ENCODE measurements at places on chromosomes 11 and 22.

GRCh38 chr22:19107730-19108074 is 14.5 kb downstream of the DGCR2 start:
- DNase-seq: no peak

DNA sequence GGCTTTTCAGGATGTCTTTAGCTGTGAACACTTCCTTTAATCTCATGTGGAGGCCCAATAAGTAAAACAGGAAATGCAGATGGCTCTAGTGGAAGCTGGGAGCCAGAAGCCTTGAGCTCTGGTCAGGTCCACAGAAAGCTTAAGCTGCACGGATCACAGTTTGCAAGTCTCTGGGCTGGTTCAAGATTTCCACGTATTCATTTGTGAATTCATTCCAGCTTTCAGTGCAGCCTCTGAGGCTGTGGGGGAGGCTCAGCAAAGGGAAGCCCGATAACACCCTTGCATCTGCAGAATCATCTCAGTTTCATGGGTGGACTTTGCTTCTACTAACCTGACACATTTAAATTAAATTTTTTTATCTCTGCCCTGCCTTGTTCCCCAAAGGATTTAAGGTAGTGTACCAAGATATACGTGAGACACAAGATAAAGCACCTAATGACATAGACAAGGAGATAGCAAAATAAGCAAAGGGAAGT is 65.6 kb downstream of the ISX start:
- DNase-seq: no peak

GRCh38 chr11:76501526-76502202 is 56.8 kb downstream of the EMSY start:
- DNase-seq: no peak

DNA sequence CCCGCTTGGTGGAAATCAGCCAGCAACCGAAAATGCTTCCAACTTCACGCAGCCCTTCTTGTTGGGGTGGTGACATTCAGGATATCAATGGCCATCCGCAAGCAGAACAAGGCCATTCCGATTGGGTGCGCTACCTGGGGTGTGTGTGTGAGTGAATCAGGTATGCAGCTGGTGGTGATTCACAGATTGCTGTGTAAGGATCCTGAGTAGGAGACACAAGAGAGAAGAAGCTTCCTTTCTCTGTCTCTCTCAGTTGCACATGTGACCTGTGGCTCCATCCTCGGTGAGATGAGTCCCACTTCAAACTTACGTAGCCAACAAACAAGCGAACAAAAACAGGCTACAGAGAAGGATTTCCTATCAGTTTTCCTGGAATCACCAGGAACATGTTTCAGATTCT is 9.6 kb upstream of the TMEM184B start:
- no peak for DNase-seq

GRCh38 chr11:118007040-118007439 is 20.8 kb downstream of the IL10RA start:
- no peak for DNase-seq

- DNase-seq: no peak
Observed at GRCh38 chr22:46405901-46406300, 70.4 kb downstream of the TRMU start.

GRCh38 chr11:16605894-16606783 is 132.3 kb upstream of the C11orf58 start:
- no peak for DNase-seq

DNA sequence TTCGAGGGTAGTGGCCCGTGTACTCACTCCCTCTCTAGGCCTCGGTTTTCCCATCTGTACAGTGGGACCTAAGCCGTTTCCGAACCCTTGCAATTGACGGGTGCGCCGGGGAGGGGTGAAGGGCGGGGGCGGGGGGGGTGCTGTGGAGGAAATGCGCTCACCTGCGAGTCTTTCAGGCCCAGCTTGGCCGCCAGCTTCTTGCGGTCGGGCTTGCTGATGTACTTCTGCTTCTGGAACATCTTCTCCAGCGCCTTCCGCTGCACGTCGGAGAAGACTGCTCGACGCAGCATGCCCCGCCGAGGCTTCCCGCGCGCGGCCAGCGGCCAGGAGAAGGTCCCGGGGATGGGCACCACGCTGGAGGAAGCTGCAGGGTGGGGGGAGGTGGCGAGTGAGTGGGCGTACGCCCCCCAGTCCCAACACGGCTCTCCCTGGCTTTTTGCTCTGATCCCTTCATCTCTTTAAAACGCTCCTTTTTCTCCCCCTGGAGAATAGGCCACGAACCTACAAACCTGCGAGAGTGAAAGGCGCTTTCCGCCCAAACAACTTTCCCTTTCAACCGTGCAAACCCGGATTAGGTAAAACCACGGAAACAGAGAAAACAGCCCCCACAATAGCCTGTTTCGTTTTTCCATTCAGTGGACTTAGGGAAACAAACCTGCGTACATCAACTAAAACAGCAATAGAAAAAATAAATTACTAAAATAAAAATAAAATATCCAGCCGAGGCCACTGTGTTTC is 3.2 kb downstream of the DBX1 start:
- DNase-seq: no peak

- no peak for DNase-seq
Observed at GRCh38 chr22:50444663-50445062, 30.2 kb downstream of the SBF1 start.

- no peak for DNase-seq
Observed at GRCh38 chr11:56522008-56522407, 21.0 kb downstream of the OR5M11 start.

- no peak for DNase-seq
Observed at GRCh38 chr22:38570779-38571364, 889 bp upstream of the DMC1 start.

DNA sequence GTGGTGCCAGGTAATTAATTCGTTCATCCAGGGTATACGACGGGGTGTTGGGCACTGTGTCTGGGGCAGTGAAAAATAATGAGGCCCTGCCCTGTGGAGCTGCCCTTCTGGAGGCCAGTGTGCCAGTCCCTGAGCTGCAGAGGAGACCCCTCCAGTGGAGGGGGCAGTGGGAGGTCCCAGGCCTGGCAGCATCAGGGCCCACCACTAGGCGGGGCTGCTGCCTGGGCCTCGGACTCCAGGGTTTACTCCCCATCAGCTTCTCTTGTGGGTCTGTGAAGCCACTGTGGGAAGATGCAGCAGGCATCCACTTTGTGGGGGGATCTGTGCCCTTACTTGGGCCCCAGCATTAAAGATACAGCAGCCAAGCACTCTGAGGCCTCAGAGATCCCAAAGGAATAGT is 17.4 kb upstream of the TMPRSS6 start:
- no peak for DNase-seq

GRCh38 chr11:65555693-65556231 is 2.4 kb downstream of the LTBP3 start:
- DNase-seq: no peak

DNA sequence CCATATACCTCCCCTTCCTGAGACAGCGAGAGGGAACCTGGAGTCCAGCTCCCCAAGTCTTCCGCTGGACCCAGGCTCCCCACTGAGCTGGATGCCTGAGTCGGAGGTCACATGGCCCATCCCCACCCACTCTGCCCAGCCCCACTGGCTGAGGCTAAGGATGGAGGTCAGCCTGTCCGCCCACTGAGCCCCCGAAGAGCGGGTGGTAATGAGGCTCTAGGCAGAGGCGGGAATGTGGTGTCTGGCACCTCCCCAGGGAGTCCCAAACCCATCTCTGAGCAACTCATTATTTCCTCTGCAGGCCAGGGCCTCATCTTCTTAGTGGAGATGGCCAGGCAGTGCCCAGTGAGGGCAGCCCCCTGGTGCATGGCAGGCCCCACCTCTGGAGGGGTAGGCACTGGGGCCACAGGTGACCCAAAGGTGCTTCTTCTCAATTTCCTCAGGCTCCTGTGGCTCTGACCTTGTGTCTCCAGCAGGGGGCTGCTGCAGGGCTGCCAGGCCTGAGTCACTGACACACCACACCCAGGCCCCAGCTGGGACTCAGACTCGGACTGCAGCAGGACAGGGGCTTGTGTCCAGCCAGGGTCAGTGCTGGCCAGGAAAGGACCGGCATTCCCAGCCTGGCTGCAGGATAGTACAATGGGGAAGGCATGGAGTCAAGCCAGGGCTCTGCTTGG is 10.2 kb upstream of the PDE2A start:
- DNase-seq: peak; percentile 64

GRCh38 chr22:19961868-19962245 is 20.2 kb upstream of the TXNRD2 start:
- DNase-seq: no peak

DNA sequence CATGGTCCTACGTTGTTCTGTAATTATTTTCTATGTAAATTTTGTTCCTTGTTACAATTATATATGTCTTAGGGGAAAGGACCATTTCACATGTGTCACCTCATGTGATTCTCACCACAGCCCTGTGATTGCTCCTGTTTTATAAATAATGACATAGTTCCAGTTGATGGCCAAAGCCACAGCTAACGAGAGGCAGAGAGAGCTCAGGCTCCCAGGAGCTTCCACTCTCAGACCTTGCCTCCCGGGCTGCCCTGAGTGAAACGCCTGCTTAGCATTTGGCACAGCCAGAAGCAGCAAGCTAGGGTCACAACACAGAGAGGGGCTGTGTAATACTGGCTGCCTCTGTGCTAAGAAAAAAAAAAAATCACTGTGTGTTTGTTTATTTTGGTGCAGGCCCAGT is 5.9 kb downstream of the TMEM121B start:
- DNase-seq: no peak

- no peak for DNase-seq
Observed at GRCh38 chr11:20661445-20661844, 7.9 kb upstream of the NELL1 start.

DNA sequence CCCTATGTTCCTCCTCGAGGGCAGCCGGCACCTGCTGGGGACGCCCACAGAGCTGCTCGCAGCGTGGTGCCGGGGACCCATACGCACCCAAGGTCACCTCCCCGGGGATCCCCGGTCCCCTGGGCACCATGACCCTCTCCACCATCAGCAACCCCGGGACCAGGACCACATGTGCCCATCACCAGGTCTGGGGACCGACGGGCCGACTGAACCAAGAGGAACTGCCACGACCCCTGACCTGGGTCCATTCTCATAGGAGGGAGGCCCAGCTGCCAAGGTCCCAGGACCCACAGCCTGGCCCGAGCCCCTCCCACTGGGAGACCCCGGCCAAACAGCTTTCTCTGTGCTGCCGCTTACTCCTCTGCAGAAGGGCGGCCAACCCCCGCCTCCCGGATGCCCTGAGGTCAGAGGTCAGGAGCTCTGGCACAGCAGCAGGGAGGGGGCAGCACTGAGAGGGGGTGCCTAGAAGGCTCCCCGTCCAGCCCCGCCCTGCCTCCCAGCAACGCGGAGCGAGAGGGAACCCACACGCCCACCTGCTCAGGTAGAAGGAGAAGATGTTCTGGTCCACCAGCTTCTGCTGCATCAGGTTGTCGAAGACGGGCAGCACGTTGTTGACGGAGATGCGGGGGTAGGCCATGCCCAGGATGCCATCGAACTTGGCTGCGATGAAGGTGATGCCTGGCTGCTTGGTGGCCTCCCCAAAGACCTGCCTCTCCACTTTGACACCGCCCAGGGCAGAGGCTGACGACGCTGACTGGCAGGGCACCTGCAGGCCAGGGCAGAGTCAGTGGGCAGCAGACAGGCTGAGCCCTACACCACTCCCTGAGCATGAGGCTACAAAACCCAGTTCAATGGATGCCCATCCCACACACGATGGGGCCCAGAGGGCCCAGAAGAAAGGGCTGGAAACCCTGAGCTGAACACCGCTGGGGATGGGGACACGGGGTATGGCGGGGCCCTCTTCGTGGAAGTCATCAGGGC is 6.6 kb downstream of the CTSD start:
- no peak for DNase-seq

DNA sequence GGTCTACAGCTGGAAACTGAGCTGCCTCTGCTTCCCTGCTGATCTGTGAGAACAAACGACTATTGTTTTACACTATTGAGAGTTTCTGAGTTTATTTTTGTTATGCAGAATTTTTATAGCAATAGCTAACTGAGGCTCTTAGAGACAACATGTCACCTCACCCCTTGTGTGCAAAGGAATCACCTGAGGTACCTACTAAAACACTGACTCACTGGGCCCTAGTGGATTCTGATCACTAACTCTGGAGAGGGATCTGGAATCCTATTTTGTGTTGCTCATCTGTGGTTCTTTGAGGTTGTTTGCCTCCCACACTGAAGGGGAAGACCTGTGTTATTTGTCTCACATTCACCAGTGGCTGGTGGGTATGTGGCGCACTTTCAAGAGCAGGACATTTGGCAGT is 13.4 kb upstream of the B3GAT1 start:
- DNase-seq: no peak

DNA sequence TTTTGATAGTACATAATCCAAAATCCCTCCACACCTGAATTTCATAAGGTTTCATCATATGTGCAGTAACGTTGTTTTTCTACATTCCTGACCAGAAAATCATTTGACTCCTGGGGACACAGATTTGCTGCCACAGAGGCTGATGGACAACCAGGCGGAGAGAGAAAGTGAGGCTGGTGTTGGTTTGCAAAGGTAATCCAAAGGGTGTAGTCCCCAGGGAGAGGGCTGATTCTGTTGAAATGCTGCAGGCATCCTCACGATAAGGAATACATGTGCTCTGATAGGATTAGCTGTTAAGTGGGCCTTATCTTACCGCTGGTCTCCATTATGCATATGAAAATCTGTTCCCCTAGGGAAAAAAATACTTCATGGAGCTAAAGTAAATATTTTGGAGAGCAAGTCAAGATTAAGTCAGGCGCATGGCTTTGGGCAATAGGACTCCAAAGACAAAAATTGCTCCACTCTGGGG is 8.1 kb downstream of the APOL6 start:
- DNase-seq: no peak

GRCh38 chr11:106706355-106706754 is 311.9 kb downstream of the GUCY1A2 start:
- no peak for DNase-seq

DNA sequence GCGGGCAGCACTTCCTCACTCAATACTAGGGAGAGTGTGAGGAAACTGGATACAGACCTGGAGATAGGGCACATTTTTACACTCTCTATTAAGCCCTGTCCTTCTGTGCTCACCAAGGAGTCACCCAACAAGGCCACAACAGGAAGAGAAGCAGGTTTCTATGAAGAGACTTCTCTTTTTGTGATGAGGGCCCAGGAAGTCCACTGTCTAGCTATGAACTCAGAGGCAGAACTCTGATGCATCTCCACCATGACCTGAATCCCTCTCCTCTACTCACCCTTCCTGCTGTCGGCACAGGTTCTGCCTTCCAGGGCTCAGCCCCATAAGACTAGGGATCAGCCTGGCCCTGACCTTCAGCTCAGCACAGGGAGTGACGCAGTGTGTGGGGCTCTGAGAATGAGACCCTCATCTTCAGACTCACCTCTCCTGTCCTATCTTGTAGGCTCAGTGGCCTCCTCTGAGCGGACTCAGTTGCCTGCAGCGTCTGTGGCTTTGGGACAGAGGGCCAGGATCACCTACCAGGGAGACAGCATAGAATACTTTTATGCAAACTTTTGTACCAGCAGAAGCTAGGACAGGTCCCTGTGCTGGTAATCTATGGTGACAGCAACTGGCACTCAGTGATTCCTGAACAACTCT is 49.3 kb upstream of the IGLL5 start:
- DNase-seq: no peak

- no peak for DNase-seq
Observed at GRCh38 chr22:31540966-31541365, 44.6 kb downstream of the SFI1 start.

GRCh38 chr11:26846227-26846626 is 124.4 kb upstream of the SLC5A12 start:
- DNase-seq: no peak
